ENCODE measurements at places on chromosomes 13 and 19.

DNA sequence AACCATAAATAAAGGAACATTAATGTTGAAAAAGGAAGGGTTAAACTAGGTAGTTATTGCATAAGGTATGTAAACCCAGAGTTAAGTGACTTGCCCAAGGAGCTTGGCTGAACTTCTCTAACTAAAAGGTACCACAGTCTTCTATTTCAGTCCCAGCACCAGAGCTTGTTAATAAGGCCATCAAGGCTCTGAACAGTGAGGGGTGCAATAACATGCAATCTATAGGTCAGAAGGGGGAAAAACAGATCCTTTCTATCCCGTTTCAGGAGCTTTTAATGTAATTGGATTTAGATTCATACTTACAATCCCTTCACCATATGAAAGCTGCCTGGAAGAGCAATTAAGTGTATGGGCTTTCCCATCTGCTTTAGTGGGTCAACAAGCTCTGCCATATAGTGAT is 441.5 kb upstream of the SPRY2 start:
- no peak for DNase-seq

DNA sequence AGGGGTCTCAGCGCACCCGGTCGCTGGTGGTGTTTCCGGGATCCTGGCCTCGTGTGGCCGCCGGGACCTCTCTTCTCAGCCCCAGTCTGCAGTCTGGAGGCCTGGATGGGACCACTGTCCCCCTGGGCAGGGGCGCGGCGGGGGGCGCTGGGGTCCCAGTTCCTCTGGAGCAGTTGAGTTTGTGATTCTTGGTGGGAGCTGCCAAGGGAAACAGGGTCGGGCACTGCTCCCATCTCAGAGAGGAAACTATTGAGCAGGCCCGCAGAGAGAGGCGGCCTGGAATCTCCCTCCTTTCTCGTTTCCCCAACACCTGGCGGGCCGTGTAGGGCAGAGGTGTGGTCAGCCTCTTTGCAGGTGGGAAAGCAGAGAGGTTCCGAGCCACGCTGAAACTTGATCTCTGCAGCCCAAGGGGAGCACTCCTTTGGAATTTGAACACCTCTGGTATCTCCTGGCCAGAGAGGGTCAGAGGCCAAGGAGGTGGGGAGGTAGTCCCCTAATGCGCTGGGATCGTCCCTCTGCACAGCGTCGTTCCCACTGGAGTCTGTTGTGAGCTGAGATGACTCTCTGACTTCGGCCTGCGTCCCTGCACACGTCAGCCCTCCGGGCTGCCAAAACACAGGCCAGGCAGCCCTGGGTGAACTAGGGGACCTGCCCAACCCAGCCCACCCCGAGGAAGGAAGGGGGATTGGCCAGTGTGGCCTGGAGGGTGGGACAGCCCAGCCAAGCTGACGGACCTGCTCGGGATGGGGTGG is 741 bp downstream of the PLEKHF1 start:
- no peak for DNase-seq

GRCh38 chr13:89925107-89925506 is 1422.4 kb upstream of the MIR17HG start:
- peak; percentile 38 for DNase-seq

GRCh38 chr19:35903550-35904179 is 1.3 kb downstream of the HCST start:
- peak; percentile 98 for DNase-seq

GRCh38 chr19:46785054-46785979 is 3.1 kb downstream of the SLC1A5 start:
- no peak for DNase-seq

GRCh38 chr19:32464279-32464678 is 58.7 kb downstream of the DPY19L3 start:
- DNase-seq = peak; percentile 56

- no peak for DNase-seq
Observed at GRCh38 chr13:88345171-88345847, 674.1 kb downstream of the SLITRK5 start.

DNA sequence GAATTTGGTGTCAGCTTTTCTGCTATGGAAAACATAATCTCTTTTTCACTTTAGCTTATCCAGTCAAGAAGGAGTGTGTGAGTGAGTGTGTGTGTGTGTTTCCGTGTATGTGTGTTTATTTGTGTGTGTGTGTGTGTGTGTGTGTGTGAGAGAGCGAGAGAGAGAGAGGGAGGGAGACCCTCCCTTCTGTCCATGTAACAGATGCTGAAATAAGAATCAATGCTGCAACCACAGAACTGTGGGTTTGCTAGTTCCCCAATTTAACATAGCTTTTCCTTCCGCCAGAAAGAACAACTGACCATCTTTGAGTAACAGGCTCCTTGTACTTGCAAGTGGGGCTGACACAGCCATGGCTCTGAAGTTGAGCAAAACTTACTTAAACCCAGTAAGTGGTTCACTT is 5.2 kb downstream of the LCP1 start:
- peak; percentile 95 for DNase-seq

DNA sequence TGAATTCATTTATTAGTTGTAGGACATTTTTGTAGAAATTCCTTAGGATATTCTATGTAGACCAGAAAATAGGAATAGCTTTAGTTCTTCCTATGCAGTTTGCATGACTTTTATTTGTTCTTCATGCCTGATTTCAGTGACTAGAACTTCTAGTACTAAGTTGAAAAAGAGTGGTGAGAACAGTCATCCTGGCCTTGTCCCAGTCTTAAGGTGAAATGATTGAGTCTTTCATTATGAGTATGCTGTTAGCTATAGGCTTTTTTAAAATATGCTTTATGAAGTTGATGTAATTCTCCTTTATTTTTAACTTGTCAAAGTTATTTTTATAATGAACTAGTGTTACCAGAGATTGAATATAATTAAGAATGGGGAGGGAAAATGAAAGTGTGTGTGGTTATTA is 690.1 kb upstream of the KLHL1 start:
- no peak for DNase-seq

GRCh38 chr19:33306853-33307792 is 4.8 kb upstream of the CEBPA start:
- no peak for DNase-seq

GRCh38 chr19:51467864-51468544 is 9.8 kb upstream of the SIGLEC8 start:
- DNase-seq = peak; percentile 80

GRCh38 chr13:112969692-112970338 is 801 bp downstream of the MCF2L start:
- DNase-seq = no peak

GRCh38 chr13:21033212-21033840 is 28.1 kb downstream of the LATS2 start:
- DNase-seq = no peak

DNA sequence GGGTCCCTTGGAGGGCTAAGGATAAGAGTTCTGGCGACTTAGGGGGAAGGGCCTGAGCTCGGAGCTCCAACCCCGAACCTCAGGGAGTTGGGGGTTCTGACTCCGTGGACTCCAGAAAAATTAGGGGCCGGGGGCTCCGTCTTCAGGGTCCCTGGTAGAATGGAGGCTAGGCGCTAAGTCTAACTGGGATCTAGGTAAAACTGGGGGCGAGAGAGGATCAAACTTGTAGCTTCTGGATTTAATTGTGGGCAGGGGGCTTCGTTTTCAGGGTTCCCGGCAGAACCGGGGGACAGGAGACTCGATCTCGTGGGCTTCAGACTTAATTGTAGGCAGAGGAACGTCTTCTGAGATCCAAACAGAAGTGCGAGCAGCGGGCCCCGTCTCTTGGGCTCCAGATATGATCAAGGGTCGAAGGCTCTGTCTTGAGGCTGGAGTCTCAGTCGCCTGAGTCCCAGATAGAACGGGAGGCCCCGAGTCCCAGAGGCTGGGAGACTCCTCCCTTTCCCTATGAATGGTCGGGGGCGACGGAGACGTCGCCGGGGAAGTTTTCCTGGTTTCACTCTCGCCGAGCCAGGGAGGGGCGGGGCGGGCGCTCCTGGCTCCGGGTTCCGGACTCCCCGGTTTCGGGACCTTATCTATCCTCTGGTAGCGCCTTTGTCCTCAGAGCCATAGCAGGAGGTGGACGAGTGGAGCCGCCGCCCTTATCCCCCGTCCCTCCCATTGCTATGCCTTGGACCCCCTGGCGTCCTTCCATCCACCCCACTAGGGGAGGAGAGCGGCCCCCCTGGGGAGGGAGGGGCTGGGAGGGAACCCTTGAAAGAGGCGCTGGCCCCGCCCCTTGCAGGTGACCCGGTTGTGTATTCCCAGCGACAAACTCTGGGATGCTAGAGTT is 1.3 kb downstream of the NECTIN2 start:
- peak; percentile 61 for DNase-seq

- DNase-seq = peak; percentile 75
Observed at GRCh38 chr19:45354241-45354842, 13.8 kb downstream of the KLC3 start.

- no peak for DNase-seq
Observed at GRCh38 chr13:28984825-28985224, 164.7 kb downstream of the MTUS2 start.

DNA sequence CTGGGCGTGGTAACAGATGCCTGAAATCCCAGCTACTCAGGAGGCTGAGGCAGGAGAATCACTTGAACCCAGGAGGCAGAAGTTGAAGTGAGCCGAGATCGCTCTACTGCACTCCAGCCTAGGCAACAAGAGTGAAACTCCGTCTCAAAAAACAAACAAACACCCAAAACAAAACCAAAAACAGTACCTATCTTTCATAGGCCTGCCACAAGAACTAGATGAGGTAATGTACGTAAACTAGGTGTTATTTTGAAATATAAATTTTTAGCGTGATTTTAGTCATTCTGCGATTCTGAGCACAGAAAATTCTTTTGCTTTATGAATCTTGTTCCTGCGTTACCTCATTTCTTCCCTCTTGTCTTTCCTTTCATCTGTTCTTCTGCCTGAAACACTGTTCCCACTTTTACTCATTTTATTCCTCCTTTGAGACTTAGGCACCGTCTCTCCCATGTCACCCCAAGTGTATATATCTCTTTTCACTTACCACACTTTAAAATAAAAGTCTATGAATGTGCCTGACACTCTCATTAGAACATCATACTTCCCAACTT is 238.2 kb upstream of the HTR2A start:
- DNase-seq = no peak

DNA sequence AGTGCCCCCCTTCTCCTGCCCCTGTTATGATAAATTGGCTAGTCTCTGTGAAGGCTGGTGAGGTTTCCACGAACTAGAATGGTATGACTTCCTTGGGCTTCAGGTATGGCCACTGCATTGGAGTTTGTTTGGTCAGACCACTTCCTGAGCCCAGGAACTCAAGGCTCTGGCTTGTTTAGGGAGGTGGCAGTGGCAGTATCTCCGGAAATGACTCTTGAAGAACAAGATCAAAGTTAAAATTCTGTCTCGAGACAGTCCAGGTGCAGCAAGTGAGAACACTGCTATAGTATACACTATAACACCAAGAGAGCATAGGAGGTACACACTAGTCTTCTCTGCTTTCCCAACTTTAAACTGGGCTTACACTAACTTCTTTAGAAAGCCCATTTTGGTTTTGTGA is 309.1 kb downstream of the KLF12 start:
- no peak for DNase-seq

DNA sequence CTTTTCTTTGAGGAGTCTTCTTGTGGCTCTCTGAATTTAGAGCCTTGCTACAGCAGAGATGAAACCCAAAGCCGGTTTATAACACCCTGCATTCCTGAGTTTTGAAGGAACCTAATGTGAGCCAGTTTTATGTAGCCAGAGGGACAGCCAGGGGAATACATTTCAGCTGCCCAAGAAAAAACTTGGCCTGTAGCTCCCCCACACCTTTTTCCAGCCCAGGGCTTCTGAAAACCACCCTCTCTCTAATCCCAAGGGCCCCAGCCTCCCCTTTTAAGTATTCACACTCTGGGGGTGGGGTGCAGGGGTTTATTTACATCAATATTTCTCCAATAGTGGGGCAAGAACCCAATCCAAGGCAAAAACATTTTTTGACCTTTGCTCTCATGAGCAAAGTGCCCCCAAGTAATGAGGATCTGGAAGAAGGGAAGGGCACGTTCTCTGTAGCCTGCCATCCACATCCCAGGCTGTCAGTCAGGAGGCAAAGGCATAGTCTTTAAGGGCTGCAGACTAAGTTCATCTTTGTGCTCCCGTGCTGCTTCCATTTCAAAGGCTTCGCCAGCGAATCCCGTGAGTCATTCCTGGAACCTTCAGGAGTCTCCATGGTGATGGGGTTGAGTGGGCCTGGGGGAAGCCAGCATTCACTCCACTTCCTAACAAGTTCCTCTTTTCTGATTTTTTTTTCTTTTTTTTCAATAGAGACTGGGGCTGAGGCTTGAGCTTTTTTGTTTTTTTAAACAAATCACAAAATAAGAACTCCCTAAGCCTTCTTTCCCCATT is 33.2 kb upstream of the MEDAG start:
- peak; percentile 56 for DNase-seq

DNA sequence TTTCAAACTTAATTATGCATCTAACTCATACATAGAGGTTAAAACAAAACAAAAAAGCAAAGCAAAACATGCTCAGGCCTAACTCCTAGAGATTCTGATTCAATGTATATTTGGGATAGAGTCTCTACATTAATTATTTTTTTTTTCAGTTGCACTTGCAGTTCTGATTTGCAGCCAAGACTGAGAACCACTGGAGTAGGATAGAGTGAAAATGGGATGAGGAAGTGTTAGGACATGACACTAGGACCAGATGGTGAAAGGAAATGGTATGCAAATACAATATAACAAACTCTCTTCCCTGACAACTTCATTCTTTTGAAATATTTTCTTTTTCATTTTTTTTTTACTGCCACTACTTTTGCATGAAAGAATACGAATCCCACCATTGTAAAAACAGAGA is 1.8 kb downstream of the CCDC122 start:
- DNase-seq = no peak

DNA sequence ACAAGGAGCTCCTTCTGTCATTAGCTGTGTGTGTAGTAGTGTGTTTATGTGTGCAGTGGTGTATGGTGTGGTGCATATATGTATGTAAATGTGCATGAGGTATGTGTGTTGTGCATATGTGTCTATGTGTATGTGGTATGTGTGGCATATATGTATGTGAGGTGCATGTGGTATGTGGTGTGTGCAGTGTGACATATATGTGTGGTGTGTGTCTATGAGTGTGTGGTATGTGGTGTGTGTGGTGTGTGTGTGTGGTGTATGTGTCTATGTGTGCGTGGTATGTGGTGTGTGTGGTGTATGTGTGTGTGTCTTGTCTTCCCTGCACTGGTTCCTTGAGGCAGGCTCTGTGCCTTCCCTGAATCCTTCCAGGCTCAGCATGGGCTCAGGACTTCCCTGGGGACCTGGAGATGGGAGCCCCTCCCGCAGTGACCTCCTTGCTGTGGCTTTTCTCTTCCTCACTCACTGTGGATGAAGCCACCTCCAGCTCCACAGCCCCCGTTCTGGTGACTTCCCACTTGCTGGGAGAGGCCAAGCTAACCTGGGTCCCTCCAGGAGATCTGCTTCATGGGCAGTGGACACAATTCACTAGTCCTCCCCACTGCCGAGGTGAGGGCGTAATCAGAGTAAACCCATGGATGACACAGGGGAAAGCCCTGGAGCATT is 64.2 kb downstream of the CCDC70 start:
- no peak for DNase-seq

GRCh38 chr19:2809387-2810140 is 10.1 kb upstream of the ZNF554 start:
- no peak for DNase-seq

GRCh38 chr19:38650911-38651584 is 3.6 kb downstream of the ACTN4 start:
- peak; percentile 59 for DNase-seq

GRCh38 chr19:19276386-19276785 is 3.3 kb upstream of the TM6SF2 start:
- DNase-seq = no peak

Measured in hematopoietic multipotent progenitor cell treated with erythropoietin and hydrocortisone succinate and interleukin-3 and kit ligand, for 4 days (in vitro differentiated cells).